Osteoblast (primary cell): ENCODE measurements at places on chromosomes 3 and 15. TPM values are rescaled to one million over a fixed set of nuclear protein-coding genes. Genes with fewer than 3 reads are reported as not detected.

DNA sequence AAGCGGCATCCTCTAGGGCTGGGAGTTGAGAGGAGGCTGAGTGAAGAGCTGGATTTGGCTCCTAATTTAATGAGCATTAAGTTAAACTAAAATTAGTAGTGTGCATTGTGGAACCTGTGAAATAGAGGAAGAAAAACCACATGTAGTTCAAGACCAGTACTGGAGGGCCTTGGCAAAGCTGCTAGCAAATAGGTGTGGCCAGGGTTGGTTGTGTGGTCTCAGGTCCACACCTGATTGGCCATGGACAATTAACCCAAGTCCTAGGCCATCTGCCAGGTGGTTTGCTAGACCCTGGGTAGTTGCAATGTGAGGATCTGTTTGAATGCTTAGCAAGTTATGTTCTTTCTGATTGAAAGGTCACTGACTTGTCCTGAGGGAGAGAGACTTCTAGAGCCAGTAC is 275.5 kb downstream of the PDCD6IP start:
- no peak for DNase-seq

C3orf85 gene
- total RNA-seq, result not detected in 2 replicates

DNA sequence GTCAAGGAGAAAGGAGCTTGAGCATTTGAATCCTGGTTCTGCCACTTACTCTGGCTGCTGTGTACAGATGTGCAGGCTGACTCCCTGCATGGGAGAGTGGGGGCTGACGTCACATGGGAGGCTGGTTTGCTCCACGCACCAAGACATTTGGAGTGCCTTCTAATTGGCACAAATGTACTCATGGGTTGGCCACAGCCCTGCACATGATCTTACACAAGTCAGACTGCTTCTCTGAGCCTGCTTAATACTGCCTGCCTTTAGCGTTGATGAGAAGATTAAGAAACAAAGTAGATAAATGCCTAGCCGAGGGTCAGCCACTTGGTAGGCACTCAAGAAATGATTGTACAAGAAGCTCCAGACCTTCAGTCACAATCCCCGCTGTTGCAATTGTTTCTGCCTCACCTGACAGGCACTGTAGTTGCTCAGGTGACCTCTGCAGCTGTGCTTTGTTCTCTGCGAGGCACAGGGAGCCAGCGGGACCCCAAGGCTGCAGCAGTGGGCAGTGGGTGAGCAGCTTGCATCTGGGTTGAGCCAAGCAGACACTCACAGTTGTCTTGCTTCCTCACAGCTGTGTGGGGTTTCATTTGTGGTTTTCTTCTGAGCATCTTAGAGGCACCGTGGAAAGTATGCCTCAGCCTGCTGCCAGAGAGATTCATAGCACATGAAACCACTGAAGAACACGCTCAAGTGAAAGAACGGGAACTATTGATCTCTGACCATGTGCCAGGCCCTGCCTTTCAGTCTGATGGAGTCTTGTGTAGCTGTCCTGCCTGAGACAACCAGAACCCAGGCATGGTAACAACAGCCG is 33.1 kb downstream of the GRK7 start:
- DNase-seq, result no peak

SCG3 gene
- total RNA-seq, result not detected in 2 replicates

ACOX2 gene
- 28.6 and 29.8 TPM in 2 replicates for total RNA-seq

BUB1B gene
- total RNA-seq, result 2.2 and 4.1 TPM in 2 replicates

GRCh38 chr15:42348083-42348482 is 11.2 kb upstream of the CAPN3 start:
- DNase-seq, result no peak

DNA sequence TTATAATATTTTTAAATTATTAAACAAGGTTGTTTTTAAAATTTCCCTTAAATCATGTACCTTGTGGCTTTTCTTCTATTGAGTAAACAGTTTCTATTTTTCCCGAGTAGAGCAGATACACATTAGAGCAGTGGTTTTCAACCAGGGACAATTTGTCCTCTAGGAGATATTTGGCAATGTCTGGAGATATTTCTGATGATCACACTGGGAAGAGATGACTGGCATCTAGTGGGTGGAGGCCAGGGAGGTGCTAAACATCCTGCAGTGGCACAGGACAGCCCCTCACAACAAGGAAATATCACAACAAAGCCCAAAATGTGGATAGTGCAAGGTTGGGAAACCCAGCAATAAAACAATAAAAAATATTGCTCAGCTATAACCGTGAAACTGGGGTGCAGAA is 113.0 kb upstream of the PTPRG start:
- no peak for DNase-seq

DNA sequence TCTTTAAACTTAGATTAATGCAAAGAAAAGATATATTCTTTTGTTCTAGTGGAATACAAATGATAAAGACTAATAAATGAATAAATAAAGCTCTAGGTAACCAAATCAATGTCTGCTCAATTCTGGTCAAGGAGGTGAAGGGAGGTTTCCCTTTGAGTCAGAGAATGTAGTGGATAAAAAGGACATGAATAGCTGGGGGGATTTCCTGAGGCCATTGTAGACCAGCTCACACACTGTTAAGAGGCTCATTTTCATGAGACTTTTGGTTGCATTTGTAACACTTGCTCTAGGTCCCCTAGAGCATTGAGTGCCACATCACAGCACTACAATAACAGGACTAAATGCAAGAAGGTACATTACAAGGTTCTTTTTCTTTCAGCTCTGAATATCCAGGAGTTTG is 170.7 kb downstream of the TIGIT start:
- no peak for DNase-seq

DNA sequence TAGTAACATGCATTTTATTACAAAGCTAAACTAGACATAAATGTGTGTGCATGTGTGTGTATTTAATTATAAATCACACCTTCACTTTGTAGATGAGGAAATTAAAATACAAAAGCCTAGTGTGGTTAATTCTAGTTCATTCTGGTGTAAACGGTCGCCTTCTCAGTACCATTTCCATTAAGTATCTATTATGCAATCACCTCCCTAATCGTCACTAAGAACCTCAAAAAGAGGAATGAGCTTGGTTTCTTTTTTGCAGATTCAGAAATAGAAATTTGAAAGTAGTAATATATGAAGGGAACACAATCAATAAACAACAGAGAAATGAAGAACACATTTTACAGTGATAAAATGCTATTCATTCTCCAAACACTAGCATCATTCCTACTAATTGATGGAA is 233.2 kb downstream of the ZBBX start:
- no peak for DNase-seq

GRCh38 chr3:168250415-168250861 is 154.7 kb upstream of the GOLIM4 start:
- no peak for DNase-seq

- peak; percentile 93 for DNase-seq
These were observed 1.4 kb upstream of the ZNF710 start for GRCh38 chr15:89999676-90000185.

PATL2 gene
- 1.8 and 2.7 TPM in 2 replicates for total RNA-seq

- no peak for DNase-seq
These were observed 140.8 kb downstream of the DIPK2A start for GRCh38 chr3:144112437-144112836.

MED12L gene
- total RNA-seq, result 0.59 and 2.2 TPM in 2 replicates

DNA sequence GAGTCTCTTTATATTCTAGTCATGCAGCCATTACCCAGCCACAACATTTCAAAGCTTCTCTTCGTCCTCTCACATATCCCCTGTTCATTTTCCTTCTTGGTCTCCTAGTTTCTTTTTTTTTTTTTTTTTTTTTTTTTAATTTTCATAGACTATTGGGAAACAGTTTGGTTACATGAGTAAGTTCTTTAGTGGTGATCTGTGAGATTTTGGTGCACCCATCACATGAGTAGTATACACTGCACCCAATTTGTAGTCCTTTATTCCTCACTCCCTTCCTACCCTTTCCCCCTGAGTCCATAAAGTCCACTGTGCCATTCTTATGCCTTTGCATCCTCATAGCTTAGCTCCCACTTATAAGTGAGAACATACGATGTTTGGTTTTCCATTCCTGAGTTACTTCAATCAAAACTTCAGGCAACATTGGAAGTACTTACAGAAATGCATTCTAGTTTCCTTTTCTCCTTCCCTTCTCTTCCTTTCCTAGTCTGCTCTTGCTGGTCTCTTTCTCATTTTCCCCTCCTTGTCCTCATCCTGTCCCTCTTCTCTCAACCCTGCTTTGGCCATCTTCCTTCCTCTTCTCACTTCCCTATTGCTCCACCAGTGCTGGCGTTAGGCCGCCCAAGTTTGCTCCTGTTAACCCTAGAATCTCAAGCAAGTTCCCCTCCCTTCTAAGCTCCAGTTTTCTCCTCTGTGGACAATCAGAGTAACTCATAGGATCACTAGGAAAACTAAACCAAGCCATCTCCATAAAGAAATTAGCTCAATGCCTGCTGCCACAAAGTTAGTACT is 4.8 kb downstream of the ATP8B4 start:
- DNase-seq, result no peak

LACTB gene
- 51.6 and 52.8 TPM in 2 replicates for total RNA-seq

- peak; percentile 82 for DNase-seq
These were observed 25.7 kb downstream of the TYRO3 start for GRCh38 chr15:41584636-41585126.

DNA sequence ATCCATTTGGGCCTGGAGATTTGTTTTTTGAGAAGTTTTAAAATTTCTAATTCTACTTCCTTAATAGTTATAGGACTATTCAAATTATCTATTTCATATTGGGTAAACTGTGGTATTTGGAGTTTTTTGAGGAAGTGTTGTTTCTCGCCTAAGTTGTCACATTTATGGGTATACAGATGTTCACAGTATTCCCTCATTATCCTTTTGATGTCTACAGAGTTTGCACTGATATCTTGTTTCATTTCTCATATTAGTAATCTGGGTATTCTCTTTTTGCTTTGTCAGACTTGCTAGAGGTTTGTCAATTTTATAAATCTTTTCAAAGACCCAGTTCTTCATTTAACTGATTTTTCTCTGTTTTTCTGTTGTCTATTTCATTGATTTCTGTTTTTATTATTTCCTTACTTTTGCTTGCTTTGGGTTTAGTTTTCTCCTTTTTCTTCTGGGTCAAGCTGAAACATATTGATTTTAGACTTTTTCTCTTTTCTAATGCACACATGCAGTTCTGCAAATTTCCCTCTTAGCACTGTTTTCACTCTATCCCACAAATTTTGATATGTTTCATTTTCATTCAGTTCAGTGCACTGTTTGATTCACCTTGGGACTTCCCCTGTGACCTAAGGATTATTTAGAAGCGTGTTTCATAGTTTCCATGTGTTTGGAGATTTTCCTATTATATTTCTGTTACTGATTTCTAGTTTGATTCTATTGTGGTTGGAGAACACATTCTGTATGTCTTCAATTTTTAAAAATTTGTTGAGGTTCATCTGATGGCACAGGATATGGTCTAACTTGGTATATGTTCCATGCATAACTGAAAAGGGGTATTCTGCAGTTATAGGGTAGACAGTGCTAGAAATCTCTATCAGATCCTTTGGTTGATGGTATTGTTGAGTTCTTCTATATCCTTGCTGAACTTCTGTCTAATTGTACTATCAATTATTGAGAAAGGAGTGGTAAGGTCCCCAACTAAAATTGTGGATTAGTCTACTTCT is 79.6 kb downstream of the SUMF1 start:
- DNase-seq, result no peak
